ENCODE measurements at places on chromosomes 2 and 18.

- DNase-seq = no peak
These were observed 477 bp upstream of the WDCP start for GRCh38 chr2:24047703-24048033.

DNA sequence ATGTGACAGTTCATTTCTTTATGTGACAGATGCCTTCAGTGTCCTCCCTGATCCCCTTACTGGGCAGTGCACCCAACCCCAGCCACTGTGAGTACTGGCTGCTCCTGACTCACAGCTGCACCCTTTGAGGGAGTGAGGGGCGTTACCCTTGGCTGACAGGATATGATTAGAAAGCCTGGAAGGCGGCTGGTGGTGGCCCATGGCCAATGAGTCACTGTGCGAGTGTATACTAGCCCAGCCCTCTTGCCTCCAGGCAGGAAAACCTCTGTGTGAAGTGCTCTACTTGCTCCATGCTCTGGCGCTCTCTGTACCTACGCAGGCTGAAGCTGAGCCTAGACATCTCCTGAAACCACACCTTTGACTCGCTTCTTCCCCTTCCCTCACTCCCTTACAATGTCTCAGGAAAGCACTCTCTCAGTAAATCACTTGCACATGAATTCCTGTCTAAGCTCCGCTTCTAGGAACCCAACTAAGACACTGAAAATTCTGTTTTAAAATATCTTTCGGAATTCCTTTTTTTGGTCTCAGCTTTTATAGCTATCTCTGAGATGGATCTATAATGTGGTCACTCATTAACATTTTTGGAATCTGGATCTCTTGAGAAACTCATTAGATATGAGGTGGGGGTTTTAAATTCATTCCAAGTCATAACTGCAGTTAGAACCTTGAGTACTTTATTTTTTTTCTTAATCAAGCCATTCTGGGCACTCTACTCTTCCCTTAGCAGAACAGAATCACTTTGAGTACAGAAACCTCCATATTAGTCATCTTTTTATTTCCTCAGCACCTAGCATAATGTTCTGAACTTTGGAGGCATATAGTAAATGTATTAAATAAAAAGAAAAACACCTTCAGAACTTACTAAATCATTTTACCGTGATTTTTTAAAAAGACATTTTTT, 25.3 kb upstream of the STAM2 start:
- peak; percentile 97 for DNase-seq

GRCh38 chr2:15069149-15069548, 436.6 kb downstream of the LRATD1 start:
- no peak for DNase-seq

GRCh38 chr2:65255356-65255755, 27.7 kb downstream of the ACTR2 start:
- no peak for DNase-seq

DNA sequence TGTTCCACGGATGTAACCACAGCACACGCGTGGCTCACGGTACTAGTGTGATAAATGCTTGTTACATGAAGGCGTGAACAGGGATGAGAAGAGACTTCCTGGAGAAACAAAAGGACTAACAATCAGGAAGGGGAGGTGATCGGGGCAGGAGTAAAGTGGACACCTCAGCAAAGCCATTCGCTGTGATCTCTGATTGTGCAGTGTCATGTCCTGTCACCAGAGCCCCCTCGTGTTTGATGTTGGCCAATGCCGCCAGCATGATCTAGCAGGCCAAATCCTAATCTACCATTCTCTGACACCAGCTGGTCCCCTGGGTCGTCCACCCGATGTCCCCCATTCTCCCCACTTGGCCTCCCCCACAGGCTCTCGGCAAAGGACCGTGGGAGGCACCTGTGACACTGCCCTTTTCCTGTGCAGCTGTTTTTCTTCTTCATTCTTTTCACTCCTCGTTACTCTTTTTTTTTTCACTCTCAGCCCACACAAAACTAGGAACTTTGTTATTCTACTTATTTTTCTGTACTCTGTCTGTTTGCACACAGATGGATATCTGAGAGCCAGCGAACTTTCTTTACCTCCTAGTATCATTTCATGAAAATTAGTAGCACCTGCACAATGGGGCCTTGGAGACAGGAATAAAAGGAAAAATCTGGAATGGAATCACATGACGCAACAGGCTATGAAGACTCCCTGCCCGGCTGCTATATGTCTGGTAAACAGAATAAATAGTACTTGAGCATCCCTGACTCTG, 146.8 kb downstream of the TGIF1 start:
- no peak for DNase-seq

DNA sequence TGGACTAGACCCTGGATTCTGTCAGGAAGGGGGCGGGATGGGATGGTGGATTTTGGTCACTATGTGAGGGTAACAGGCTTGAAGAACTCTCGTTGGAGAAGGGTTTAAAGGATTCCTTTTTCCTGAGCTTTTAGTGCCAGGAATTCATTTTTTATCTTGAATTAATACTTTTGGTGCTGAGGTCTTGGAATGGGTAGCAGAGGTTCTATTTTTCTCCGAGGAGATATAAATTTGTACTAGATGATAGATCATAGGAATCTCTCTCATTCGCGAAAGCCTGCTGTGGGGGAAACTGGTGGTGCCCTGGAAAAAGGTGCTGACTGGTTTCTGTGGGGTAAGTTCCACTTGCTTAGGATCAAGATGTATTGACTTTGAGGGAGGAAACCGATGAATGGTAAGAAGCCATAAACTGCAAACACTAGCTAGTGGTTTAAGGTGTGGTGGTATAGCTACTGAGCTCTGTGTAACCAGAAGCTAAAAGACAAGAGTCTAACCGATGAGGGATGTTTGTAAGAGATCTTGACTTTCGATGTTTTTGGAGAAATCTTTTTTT, 706 bp downstream of the AGPS start:
- no peak for DNase-seq

GRCh38 chr2:128327180-128327964, 8.7 kb upstream of the HS6ST1 start:
- no peak for DNase-seq

DNA sequence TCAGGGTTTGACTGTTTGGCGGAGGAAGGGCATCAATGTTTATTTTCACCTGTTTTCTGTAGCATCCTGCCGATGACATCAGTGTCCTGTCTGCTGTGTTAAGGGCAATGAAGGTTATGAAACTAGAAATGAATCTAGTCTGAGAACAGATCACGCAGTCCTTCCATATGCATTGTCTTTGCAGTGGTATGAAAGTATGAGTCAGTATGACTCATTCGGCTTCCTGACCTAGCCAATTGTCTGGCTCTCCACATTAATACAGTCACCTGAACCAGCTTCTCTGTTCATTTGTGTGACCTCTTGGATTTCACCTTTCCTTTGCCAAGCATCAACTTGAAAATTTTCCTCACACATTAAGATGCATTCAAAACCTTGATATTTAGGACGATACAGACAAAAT, 353.8 kb downstream of the RND3 start:
- DNase-seq = peak; percentile 93

DNA sequence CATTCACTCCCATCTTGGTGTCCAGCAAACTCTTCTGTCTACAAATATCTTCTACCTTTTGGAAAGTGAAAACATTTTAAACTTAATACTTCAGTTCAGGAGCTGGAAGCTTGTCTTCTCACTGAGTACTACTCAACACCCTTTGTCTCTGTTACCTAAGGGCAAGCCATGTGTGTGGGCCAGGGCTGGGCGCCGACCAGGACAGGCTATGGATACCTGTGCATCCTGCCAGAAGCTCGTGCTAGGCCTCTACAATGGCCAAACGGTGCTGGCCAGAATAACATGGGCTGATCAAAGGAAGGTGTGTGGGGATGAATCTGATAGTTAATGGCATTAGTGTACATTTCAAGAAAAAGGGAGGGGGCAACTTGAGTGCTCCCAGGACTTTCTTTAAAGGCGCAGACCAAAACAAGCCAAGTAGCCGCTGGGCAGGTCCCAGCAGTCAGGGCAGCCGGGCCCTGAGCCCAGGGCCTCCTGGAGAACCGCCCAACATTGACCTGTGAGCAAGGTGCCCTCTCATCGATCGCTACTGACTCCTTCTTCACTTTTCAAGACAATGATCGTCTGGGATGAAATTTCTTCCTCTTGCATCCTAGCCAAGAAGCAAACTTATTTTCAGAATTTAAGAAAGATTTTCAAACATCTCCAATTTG, 29.0 kb upstream of the ID2 start:
- no peak for DNase-seq

GRCh38 chr2:227228061-227228667, 63.7 kb downstream of the COL4A3 start:
- DNase-seq = no peak

GRCh38 chr18:79400091-79400590, 4.4 kb downstream of the NFATC1 start:
- peak; percentile 6 for DNase-seq

- no peak for DNase-seq
These were observed 15.2 kb upstream of the TWSG1 start for GRCh38 chr18:9319333-9319732.

GRCh38 chr2:70357684-70358071, 55.8 kb upstream of the FAM136A start:
- DNase-seq = no peak

DNA sequence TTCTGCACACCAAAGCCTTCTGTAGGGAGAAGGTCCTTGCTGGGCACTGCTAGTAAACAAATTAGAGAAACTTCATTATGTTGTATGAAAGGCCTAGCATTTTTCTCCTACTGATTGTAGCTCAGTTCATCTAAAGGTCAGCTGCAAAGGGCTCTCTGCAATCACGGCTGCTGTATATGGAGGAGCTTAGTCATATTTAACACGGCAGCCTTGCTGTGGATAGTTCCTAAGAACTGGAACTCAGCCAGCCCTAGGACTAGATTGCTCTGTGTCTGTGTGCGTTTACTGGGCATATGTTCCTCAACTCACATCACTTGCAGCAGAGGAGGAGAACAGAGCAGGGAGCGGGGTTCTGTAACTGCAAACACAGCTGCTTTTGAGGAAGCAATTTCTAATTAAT, 1103.9 kb upstream of the KLHL29 start:
- no peak for DNase-seq

DNA sequence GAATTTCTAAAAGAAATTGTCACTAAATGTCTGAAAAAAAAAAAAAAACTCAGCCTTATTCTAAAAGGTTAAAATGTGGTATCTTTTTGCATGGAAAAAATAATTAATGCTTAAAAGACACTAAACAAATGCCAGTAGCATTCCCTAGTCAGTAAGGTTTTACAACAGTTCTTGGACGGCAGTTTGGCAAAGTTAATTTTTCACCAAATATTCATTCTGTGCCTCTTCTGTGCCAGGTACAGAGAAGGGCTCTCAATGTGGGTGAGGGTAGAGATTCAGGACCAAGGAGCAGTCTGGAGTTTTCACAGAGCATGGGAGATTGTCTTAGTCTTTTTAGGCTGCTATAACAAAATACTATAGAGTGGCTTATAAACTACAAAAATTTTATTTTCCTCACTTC, 6.0 kb upstream of the CCDC93 start:
- DNase-seq = no peak

DNA sequence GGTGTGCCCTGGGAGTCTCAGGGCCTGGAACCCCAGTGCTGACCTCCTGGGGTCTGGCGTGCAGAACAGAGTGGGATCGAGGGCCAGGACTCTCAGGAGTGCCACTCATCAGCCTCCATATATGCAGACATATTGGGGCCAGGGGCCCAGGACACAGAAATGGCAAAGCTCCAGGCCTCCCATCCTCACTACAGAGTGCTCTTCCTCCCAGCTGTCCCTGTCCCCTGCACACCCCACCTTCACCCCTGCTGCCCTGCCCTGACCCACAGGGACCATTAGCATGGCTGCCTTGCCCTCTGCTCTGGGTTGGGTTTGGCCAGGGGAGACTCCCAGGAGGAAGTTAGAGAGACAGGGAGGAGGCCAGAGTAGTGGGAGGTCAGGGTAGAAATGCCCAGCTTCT, 2.8 kb downstream of the TEX51 start:
- DNase-seq = no peak

- peak; percentile 68 for DNase-seq
These were observed 116.0 kb downstream of the PLA2R1 start for GRCh38 chr2:159946326-159946999.

DNA sequence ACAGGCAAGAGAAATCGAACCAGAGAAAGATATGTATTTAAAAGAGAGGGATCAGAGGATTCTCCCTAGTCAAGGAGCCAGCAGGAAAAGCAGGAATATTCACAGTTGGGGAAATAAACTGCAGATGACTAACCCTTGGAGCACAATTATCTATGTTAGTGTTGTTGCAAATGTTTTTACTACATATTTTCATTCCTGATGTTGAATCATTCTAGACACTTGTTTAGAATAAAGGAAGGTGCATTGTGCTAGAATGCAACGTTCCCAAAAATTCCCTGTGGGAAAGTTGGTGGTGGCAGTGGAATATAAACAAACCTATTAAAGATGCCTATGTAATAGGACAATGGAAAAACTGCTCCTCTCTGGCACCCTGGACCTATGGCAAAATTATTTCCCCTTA, 63.3 kb downstream of the DTNA start:
- DNase-seq = peak; percentile 58

GRCh38 chr2:121873864-121874263, 118.4 kb downstream of the TSN start:
- DNase-seq = no peak

DNA sequence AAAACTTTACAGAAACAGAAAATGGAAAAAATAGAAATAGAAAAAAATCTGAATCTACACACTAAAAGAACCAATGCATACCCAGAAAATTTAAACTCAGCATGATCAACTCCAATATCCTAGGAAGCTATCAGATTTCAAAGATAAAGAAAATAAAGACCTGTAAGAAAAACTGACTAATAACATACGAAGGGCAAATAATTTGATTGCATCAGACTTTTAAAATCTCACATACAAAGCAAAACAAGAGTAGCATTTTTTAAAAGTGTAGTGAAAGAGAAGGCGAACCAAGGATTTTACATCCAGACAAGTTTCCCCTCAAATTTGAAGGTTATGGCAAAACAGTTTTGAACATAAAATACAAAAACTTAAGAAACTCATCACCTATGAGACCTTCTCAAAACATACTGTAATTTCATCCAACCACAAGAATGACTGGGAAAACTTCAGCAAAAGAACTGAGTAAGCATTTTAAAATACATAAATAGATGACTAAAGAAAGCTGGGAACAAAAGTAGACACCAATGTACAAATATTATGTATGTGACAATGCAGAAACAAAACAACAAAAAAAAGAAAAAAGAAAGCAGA, 54.8 kb downstream of the NBAS start:
- DNase-seq = no peak

DNA sequence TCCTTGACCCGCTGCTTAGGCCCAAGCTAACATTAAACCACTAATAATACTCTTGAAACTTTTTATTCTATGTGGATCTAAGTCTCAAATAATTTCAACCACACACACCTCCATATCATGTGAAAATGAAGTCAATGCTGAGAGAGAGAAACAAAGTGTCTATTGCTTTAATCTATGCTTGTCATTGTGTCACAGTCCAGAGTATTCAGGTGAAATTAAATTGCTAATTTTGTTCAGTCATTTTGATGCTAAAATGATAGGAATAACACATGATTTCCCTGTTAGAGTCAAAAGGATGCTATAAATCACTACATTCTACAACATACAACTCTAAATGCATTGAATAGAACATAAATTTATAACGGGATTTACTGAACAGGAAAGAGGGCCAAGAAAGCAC, 195.4 kb downstream of the ERBB4 start:
- DNase-seq = no peak

GRCh38 chr2:222017252-222017850, 281.4 kb downstream of the PAX3 start:
- no peak for DNase-seq

Data from HCEC 1CT (cell line).